H1 (cell line): ENCODE measurements at places on chromosomes 1 and 21. TPM values are rescaled to one million over a fixed set of nuclear protein-coding genes. Genes with fewer than 3 reads are reported as not detected.
A peak's percentile ranks its signal among the peaks of the same experiment; 100 is the strongest.

DNA sequence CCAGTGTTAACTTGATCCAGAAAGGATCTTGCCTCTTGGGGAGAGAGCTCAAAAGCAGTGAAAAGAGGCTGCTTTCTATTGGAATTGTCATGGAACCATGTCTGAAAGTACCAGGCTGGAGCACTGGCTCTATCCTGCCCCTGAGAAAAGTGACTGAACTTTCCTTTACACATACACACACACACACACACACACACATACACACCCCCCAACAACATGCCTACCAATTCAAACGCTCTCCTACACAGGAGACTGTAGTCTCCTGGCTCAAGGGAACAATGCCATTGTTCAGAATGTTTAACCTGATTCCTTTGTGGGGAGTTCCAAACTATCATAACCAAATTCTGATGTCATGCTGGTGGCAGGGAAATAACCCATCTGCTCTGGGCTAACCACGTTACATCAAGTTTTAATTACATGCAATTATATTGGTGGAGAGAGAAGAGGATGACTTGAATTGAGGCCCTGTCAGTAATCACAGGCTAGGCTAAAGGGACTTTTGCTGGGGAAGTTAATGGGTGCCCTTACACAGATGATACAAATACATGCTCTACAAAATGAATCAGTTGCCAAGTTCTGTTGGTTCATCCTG, 52.3 kb upstream of the DUSP10 start:
- H3K4me1 ChIP-seq: no peaks in the 10 kb centered on the region
- no peak overlapping the region for H3K27ac ChIP-seq
- no peak overlapping the region for H3K4me3 ChIP-seq
- DNase-seq: no peak

- no peaks in the 10 kb centered on the region for H3K27me3 ChIP-seq
- peaks cover 25% of the 10 kb centered on the region for H3K4me1 ChIP-seq
- H3K36me3 ChIP-seq: no peaks in the 10 kb centered on the region
- no peak overlapping the region for H3K4me3 ChIP-seq
- DNase-seq: no peak
Observed at GRCh38 chr1:31783846-31784245, 19.7 kb upstream of the ADGRB2 start.

The OR6K3 gene
- total RNA-seq: not detected in 2 replicates

DNA sequence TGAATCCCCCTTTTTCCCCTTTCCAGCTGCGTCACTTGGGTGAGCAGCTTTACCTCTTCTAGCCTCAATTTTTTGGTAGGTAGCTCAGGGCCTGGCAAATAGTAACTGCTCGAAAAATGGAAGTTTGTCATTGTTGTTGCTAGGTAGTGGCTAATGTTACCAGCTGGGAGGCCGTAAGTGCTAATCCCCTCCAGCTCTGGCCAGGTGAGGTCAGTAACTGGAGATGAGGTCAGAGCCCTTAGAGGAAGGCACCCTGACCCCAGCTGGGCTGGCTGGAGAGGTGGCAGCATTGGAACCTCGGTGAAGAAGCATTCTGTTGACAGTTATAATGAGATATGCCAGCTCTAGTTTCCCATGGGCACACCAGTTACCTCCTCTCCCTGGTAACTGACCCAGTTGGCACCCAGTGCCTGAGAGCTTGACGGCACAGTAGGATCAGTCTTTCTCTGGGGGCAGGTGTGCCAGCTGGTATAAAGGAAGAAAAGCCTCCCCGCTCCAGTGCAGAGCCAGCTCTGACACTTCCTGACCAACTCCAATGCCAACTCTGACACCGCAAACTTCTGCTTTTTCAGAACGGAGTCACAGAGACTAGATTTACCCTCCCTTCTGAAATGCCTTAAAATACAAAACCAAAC, 35.0 kb upstream of the SLC2A1 start:
- no peak for DNase-seq
- H3K4me1 ChIP-seq: no peaks in the 10 kb centered on the region; the same call in 1 of the 2 replicates
- no peaks in the 10 kb centered on the region for H3K36me3 ChIP-seq

DNA sequence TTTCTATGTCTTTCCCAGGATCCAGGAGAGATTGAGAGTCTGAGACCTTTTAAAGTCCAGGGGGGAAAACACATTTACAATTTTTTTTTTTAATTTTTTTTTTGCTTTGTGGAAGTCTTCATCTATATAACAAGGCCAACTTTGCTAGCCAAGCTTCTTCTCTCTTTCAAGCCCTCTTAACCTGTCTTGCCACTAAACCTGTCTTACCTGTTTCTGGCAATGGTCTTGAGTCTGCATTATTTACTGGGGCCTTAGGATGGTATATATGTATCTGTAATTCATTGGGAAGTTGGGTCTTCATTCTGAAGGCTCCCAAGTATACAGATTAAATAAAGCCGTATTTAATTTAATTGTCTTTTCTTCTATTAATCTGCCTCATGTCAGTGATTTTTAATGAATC, 750.9 kb upstream of the B3GALT2 start:
- no peaks in the 10 kb centered on the region for H3K27me3 ChIP-seq
- H3K4me1 ChIP-seq: no peaks in the 10 kb centered on the region
- no peak for DNase-seq
- no peak overlapping the region for H3K27ac ChIP-seq
- no peaks in the 10 kb centered on the region for H3K36me3 ChIP-seq

DNA sequence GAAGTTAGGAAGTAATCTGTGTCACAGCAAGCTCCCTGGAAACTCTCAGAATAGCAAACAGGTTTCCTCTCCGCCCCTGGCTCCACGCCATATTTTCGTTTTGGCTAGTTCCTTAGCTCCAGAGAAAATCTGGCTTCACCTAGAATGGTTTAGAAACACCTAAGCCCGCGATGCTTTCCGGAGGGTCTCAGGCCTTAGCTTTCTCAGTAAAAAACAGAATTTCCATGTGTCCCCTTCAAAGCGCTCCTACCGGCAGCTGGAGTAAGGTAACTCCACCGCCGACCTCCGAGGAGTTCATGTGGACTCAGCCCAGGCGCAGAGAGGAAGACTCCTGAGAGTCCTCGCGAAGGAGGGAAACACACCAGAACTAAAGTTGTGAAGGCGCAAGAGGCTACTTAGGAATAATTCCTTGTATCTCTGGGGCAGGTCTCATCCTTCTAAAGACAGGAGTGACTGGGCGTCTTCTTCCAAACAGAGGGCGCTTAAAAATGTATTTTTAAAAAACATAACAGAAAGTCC, 406 bp downstream of the KIAA0040 start:
- peaks cover 4% of the 10 kb centered on the region for H3K4me1 ChIP-seq
- peaks cover 12% of the 10 kb centered on the region for H3K27me3 ChIP-seq
- no peaks in the 10 kb centered on the region for H3K36me3 ChIP-seq
- H3K4me3 ChIP-seq: peak overlapping the region; percentile 68
